A549 treated with AZD2906 at 1 μM for 4 hours (cell line): ENCODE measurements at places on chromosomes 1 and 21. TPM values are rescaled to one million over a fixed set of nuclear protein-coding genes. Genes with fewer than 3 reads are reported as not detected.

Gene C1orf87
- not detected in 5 replicates for total RNA-seq

Gene DMBX1
- total RNA-seq, result 0.49 to 0.93 TPM (median 0.82 TPM) in 5 replicates

Gene TMEM269
- 0.05 to 0.22 TPM (median 0.10 TPM) in 5 replicates for total RNA-seq

Gene PTPRC
- not detected in 5 replicates for total RNA-seq

Gene EFNA4
- 15.5 to 17.4 TPM (median 16.3 TPM) in 5 replicates for total RNA-seq

Gene BGLAP
- 0.15 to 0.37 TPM (median 0.32 TPM) in 5 replicates for total RNA-seq

Gene SMIM11
- 6.8 to 18.0 TPM (median 12.9 TPM) in 5 replicates for total RNA-seq

Gene GRHL3
- total RNA-seq, result 0.76 to 0.86 TPM (median 0.79 TPM) in 5 replicates

Gene PLA2G4A
- total RNA-seq, result 7.6 to 9.8 TPM (median 8.8 TPM) in 5 replicates

Gene WDR47
- total RNA-seq, result 6.8 to 9.9 TPM (median 8.4 TPM) in 5 replicates

Gene BEND5
- not detected in 5 replicates for total RNA-seq
